Stimulated activated CD4-positive, alpha-beta T cell treated with anti-CD3 and anti-CD28 coated beads, Interleukin-12 subunit alpha, Interleukin-12 subunit beta, amount 100 ng/mL, for 4 hours (primary cell): ENCODE measurements at places on chromosomes 16 and 17.

- DNase-seq = no peak
Measured at GRCh38 chr16:4046221-4046620, 70.0 kb downstream of the ADCY9 start.

GRCh38 chr16:56426585-56426984 is 1.2 kb upstream of the AMFR start:
- DNase-seq = no peak

DNA sequence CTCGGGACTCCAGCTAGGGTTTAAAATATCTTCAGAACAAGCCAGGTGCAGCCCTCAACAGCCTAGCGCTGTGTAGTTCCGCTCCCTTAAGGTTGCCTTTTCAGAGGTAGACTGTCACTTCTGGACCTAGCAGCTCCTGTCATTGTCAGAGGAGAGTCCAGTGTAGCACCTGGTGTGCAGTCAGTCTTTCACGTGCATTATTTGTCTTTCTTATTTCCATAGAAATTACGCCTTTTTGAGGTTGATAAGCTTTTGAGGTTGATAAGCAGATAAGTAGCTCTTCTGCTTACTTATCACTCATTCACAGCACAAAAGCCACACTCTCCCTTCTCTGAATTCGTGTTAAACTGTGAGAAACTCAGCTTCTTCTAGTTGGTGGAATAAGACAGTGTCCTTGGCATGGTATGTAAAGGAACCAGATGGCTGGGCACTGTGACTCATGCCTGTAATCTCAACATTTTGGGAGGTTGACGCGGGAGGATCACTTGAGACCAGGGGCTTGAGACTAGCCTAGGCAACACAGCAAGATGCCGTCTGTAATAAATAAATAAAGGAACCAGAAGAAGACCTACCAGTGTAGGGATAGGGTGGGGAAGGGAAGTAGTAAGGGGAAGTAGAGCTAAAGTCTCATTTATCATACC is 10.2 kb downstream of the EEF2K start:
- DNase-seq = no peak

DNA sequence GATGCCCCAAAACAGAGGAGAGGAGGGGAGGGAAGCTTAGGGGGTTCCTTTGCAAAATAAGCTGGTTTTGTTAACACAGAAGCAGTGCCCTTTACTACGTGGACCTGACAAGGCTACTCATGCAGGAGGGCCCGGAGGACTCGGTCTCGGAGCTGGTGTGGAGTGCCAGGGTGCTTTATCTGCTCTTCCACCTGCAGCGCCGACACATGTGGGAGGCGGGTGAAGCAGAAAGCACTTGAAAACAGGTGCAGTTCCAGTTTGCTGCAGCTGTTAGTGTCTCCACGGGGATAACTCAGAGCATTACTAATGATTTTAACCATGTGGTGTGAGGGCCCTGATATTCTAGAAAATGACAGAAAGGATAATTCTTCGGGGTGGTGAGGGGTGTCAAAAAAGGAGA is 35.0 kb upstream of the MNT start:
- no peak for DNase-seq

- no peak for DNase-seq
Measured at GRCh38 chr17:76369804-76370203, 14.6 kb upstream of the SPHK1 start.

DNA sequence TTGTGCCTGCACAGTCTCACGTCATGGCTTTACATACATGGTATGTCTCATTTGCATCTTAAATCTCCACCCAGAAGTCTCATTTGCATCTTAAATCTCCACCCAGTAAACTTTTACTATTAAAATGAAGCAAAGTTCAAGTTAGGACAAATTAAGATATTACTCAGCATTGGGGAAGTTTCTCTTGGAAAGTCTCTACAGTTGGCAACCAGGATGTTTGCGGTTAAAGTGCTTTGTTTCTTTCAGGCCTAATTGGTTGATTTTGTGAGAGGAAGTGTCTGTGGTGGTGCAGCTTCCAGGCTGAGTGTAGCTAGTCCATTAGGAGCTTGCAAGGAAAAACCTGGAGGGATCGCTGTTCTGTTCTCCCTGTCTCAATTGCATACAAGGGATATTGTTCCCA is 1373.3 kb upstream of the GOT2 start:
- DNase-seq = no peak

GRCh38 chr17:32483451-32484019 is 3.3 kb upstream of the CDK5R1 start:
- no peak for DNase-seq

DNA sequence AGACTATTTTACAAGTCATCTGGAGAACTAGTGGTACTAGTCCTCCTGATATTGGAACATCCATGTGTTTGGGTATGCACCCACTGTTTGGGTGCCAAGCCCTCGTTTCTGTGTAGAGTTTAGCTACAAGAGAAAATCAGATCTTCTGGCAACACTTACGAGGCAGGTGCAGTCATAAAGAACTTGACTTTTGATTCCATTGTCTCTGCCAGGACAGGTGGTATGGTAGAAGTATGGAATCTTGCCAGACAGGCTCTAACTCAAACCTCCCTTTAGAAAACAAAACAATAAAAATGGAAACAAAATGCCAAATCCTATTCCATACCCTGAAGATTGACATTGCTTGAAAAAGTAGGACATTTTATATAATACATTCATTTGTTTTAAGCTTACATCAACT is 16.0 kb downstream of the RNF43 start:
- DNase-seq = no peak

DNA sequence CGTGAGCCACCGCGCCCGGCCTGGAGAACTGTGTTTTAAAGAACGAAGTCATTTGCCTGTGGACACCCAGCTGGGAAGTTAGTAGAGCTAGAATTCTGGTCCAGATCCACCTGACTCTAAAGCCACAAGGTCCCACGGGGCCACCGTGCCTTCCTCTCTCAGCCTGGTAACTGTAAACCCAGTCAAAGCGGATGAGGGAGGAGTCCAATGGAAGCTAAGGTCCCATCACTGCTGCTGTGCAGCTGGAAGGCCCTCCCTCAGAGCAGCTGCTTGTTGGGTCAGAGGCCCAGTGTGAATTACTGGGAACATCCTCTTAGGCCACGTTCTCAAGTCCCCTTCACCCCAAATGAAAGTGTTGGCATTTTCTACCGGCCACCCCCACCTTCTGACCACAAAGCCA is 48.8 kb upstream of the CACNG5 start:
- no peak for DNase-seq

DNA sequence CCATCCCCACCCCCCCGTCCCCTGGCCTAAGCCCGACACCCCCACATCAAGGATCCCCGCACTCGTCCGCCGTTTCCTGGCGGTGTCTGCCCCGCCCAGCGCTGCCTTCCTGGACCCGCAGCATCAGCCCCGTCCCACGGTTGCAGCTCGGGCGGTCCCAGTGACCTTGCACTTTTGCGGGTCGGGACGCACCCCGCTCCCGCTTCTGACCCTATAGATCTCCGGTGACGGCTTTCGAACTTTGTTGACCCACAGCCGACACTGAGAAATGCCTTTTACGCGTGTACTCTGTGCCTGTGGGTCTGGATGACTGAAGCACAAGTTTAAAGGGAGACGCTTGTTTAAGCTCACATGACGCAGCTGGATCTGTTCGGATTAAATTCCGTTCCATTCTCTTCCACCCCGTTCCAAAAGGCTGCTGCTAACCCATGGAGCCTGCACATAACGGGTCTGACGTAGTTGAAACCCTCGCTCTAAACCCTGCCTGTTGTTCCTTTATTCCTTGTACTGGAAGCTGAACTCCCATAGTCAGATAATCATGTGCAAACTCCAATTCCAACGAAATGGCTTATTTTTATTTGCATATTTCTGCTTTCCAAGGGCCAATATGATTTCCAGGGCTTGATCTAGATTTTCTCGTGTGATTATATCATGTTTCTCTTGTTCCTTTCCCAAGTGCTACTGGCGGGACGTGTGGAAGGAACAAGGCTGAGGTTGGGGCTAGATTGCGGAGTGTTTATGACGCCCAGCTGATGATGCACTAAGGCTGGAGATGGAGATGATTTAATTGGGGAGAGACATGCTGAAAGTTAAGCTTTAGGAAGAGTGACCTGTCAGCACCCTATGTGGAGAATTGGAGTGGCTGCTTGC is 834 bp downstream of the FLYWCH1 start:
- DNase-seq = peak; percentile 31

DNA sequence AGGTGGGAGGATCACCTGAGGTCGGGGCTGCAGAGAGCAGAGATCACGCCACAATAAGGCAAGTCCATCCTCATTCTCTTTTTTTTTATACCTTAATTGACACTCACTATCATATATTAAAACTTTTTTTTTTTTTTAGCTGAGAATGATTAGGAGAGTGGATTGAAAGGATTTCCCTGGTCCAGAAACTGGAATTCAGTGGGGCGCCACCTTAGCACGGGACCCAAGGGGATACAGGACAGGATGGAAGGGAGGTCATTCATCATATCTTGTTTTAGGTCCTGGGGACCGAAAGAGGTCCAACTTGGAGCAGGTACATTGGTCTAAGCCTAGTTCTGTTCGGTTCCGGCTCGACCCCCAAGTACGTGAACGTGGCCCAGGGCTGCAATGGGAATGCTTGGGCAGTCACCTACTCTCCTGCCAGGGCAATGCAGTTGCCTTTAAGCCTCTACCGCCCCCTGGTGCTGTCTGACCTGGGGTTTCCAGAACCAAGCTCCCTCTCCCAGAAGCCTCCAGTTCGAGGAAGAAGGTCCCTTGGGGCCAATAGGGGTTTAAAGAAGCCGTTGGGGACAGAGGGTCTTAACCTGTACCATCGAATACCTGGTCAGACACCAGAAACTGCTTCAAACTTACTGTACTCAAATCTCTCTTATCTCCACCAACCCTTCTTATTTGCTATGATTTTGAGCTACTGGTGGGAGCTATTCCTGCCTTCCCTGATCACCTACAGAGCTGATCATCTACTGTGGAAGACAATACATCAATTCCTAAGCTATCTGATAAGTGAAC is 19.9 kb upstream of the GPATCH8 start:
- DNase-seq = peak; percentile 51

DNA sequence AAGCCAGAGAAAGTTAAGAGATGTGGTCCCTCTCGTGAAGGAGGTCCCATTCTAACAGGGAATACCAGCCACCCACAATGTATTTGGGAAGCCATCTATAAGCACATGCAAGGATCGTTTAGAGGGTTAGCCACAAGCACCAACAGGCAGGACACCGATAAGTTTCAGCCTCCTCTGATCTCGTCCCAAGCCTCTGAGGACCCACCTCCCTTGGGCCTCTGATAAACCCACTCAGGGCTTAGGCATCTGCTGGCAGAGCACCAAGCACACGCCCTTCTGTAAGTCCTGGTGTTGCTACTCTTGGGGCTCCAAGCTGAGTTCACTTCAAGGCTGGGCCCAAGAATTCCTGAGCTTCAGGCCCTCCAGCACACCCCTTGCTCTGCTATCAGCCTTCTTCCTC is 5.4 kb upstream of the PNPO start:
- no peak for DNase-seq

- no peak for DNase-seq
Measured at GRCh38 chr16:13795131-13795530, 124.8 kb upstream of the ERCC4 start.

DNA sequence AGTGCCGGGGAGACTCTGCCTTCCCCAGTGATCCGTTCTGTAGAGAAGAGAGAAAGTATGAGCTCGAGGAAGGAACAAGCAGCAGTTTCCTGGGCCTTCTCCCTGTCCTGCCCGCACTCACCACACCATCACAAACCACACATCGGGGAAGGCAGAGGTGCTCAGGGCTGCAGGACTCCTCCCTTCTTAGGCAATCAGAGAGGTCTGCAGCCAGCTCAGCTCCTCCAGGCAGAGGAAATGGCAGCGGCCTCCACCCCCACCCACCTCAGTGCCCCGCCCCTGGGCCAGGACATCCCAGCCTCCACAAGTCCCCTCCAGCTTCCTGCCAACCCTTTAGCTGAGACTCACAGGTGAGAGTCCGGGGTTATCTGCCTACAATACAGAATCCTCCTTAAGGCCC is 2.0 kb downstream of the ZNF319 start:
- peak; percentile 37 for DNase-seq

- no peak for DNase-seq
Measured at GRCh38 chr17:56835264-56835585, 1.3 kb downstream of the DGKE start.

DNA sequence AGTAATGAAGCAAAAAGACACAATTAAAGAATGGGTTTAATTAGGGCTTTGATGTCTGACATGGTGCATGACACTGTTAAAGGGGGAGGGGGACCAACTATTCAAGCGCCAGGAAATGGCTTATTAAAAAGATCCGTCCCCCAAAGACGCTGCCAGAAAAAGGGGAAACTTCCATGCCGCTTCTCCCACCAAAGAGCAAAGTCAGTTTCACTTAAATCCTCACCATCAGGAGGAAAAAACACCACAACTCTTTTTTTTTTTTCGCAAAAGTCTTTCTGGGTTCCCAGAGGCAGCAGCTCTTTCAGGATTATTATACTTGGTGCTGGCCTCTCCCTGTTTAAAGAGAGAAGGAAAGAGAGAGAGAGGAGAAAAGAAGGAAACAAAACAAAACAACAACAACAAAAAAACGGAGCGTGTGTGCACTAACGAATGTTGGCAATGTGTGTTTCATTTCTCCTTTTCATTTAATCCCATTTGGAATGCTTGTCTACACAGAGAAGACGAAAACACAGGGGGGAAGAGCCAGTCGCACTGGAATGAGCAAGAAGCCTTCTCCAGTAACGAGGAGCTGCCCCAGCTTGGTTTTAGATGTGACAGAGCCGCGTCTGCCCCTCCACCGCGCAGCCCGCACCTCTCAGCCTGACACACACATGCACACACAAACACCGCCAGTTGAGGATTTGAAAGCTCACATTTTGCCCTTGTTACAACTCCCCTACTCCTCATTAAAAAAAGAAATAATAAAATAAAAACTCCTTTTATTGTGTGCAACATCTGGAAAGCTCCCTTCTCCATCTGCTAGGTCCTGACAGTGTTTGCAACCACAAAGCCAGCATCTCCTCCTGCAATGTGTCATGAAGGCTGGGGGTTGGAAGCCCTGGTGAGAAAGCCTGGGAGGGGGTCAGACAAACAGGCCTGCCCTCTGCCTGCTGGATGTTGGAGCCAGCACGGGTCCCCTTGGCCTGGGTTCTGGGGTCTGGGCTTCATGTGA is 32.7 kb upstream of the AXIN2 start:
- no peak for DNase-seq

DNA sequence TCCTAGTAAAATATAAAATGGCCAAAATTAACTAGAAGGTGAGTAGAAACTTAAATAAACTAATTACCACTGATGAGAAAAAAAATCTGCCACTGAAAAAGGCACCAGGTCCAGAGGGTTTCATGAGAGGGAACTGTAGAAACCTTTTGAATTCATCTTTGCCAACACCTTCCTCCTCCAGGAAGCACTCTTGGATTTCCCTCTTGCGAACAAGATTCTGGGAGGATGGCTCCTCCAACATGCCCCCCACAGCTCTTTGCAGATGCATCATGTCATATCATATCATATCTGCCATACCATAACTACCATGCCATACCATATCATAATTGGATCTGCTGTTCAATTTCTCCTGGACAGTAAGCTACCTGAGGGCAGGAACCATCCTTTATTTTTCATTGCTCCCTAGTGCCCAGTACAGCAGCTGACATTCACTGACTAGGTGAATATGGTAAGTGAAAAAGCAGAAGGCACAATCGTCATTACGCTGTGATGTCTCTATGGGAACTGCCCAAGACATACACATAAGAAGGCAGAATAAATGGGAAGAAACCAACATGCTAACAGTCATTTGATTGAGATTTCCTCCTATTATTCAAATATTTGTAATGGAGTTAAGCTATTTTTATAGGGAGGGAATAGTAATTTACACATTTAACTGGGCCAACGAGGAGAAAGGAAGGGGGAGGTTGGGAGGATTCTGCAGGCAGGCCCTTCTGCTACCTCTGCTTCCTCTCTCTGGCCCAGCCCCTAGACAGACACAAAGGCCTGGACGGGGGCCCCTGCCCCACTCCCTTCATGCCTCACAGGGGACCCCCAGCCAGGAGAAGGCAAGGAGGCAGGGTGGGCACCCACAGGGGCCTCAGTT is 110.1 kb upstream of the SMURF2 start:
- no peak for DNase-seq

- no peak for DNase-seq
Measured at GRCh38 chr17:5826384-5826783, 242.1 kb upstream of the NLRP1 start.
